Epithelial cell of prostate (primary cell): ENCODE measurements at places on chromosomes 2 and 18.
A peak's percentile ranks its signal among the peaks of the same experiment; 100 is the strongest.

DNA sequence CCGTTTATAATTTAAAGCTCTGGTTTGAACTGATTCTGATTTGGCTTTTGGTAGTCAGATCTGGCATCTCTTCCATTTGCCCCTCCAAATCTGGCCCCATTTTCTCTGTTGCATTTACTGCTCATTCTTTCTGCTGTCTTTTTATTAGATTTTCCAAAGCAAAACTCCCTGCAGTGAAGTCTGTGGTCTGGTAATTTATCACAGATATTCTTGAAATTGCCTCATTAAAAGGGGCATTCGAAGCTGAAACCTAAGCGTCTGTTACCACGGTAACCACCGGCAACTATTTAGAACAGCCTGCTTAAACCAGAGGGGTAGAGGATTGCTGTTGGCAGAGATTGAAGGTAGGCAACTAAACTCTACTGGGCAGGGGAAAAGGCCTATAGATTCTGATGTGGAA is 111.5 kb upstream of the UPP2 start:
- DNase-seq = no peak

- DNase-seq = no peak
Observed at GRCh38 chr18:25137197-25137472, 214.8 kb downstream of the ZNF521 start.

DNA sequence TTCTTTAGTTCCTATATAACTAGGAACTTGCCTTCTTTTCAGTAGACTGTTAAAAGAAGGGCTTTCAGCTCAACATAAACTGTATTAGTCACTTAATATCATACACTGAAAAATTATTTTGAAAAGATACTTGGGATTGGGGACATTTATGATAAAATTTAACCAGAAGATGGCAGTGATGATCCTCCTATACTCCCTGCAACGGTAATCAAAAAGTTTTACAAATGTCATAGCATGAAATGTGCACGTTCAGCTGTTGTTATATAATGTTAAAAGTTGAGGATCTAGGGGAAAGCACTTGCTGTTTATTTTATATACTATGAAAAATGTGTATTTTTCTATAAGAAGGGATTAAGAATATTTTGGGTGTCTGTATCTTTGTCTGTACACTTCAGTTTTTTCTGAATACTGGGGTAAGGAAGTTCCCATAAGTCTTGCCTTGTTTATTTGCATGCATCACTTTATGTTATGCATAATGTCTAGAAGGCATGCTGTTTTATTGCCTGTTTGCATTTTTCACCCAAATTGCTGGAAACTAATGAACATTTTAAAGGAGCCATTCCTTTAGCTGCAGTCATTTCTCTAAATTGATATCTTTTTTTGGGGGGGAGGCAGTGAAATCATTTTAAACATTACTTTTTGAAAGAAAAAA is 19.0 kb downstream of the DYNC1I2 start:
- no peak for DNase-seq

GRCh38 chr18:79588636-79589481 is 90.7 kb upstream of the CTDP1 start:
- no peak for DNase-seq

- DNase-seq = no peak
Observed at GRCh38 chr2:237479747-237480146, 7.3 kb upstream of the MLPH start.

DNA sequence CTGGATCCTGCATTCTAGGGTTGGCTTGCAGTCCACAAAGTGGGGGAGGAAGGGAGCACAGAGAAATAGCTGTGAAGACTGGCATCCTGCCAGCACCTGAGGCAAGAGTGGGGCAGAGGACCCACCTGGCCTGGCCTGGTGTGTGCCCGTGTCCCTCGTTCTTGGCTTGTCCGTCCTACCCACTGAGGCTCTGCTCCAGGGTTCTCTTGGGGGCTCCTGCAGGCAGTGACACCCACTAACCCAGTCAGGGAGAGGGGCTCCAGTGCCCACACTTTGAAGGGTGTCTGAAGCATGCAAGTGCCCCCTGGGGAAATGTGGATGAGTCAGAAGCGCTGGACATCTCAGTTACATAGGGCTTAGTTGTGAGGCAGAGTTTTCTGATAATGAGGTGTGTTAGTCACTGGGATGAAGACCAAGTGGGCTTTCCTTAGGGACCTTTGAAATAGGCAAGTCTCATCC is 79.4 kb downstream of the SLC4A3 start:
- DNase-seq = no peak

DNA sequence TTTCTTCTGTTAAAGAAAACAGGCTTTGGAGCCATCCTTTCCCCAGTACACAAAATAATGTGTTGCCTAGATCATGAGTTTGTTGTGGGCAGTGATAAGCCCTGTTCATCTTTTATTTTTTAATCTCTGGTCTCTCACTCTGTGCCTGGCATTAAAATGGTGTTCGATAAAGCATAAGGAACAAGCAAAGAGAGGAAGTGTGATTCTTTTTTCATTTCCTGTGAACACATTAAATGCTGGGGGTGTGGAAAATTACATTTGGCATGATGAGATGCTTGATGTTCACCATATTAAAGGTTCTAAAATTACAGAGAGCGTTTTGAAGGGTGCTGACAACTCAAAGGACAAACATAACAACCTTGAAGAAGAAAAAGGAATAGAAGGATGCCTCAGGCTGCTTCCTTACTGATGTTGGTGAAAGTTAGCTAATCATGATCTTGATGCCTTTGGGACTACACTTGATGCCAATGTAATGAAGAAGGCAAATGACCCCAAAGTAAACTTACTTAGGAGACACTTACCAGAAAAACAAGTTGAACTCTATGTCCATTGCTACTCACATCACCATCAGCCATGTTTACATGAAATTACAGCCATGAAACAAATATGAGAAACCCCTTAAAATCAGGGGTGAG is 33.0 kb downstream of the TMEFF2 start:
- DNase-seq = no peak

DNA sequence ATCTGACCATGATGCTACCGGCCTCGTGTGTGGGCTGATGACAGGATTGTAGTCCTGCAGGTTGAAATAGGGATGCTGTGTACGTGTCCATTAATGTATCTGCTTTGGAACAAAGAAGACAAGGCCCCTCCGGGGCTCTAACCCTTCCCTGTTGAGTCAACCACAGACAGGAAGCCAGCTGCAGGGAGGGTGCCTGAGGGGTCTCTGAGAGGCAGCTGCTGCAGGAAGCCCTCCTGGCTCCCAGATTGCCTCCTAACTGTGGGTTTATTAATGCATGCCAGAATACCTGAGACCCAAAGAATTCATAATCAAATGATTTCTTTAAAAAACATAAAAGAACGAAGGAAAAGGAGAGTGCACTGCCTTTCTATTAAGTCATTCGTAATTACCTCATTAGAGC is 140.4 kb downstream of the CELF4 start:
- no peak for DNase-seq

DNA sequence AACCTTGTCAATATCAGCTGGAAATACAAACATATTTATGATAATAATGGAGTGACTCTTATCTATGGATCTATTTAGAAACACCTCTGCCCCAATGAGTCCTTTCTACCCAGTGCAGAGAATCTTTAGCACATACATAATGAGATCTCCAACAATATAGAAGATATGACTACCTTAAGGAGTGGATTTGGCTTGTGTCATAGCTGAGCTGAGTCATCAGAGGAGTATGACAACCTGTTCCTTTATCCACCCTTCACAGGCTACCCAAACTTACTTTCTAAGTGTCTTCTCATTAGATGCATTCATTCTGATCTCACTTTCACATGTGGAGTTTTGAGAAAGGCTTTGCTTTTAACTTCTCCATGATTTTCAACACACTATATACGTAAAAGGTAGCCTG is 1218.9 kb downstream of the DSC3 start:
- peak; percentile 22 for DNase-seq

DNA sequence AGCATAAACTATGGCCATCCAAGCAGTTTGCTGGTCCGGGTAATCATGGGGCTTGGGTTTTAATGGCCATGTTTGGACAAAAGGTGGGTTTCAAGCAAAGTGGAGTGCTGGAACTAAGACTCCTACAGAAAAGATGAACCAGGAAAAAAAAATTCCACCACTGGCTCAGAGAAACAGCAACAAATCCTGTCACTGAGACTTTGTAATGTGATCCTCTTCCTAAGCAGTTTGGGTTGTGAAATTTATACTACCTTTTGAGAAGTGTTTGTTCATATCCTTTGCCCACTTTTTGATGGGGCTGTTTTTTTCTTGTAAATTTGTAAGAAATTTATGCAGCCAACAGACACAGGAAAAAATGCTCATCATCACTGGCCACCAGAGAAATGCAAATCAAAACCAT is 40.2 kb downstream of the MRPL33 start:
- DNase-seq = no peak

GRCh38 chr18:4906856-4907255 is 290.2 kb downstream of the AKAIN1 start:
- DNase-seq = no peak

DNA sequence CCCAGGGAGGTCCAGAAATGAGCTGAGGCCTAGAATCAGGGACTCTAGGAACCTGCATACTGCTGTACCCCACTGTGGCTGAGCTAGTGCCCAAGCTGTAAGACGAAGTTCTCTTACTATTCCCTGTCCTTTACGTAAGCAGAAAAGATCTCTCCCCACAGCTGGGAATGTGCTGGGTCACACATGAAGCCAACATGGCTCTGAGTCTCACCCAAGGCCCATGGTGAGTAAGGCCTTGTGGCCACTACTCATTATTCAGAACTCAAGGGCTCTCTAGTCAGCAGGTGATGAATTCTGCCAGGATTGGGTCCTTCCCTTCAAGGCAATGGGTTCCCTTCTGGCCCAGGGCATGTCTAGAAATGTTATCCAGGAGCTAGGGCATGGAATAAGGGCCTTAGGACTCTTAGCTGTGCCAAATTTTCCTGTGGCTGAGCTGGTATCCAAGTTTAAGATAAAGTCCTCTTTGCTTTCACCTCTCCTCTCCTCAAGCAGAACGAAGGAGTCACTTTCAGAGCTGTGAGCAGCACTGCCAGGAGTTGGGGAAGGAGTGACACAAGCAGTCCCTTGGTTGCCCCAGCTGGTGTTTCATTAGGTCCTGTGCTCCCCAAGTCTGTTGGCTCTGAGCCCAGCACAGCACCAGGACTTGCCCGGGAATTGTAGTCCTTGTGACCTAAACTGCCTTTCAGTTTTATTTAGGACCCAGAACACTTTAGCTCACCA is 707.6 kb downstream of the SLC4A3 start:
- DNase-seq = no peak

DNA sequence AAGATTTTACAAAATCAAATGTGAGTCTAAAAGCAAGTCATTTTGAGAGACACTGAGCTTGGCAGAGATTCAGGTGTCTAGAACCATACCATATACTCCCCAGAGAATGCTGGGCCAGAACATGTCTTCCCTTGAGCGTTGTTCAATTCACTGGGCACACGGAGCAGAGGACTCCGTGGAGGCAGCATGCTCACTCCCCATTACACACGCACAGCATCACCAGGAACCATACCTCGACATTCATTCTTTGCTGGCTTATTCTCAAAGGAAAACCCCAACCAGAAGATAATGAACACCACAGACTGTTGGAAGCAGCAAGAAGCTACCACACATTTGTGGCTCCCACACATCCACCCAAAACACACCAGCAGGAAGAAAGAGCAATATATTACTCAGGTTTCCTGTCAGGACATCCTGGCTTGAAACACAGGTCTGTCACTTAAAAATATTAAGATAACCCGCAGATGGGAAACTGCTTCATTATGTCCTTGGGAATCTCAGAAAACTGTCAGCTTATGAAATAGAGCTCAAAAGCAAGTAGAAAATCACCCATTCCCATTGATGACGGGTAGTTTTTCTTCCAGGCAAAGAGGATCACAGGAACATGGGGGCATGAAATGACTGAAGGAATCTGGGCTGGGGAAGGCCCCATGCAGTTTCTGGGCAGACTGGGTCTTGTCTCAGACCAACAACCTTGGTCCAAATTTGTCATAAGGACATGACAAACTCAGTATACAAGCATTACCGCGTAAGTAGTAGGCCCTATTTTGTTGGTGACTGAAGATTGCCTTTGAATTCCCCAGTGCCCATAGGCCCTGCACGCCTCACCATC is 46.4 kb downstream of the PCBP1 start:
- no peak for DNase-seq

GRCh38 chr18:63887424-63887823 is at the start of gene SERPINB2:
Gene SERPINB2 (plus strand): TSS chr18:63887705. CDS start chr18:63891445, 3,740 bp downstream.
- DNase-seq = no peak

GRCh38 chr2:136444323-136444722 is 321.0 kb upstream of the THSD7B start:
- no peak for DNase-seq

DNA sequence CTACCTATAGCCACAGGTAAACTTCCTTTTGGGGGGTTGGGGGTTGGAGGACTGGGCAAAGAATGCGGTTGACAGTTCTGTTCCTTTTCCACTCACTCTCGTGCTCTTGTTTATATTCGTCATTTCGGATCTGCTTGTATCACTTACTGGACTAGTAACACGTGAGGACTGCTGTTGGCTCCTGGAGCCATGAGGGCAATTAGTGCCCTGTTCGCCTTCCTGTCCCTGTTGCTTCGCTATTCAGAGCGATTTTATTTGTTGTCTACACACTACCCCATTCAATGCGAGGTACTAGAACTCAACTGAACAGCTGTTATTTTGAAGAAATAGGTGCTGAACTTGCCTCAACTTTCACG is 1.1 kb downstream of the KCNJ3 start:
- DNase-seq = no peak

DNA sequence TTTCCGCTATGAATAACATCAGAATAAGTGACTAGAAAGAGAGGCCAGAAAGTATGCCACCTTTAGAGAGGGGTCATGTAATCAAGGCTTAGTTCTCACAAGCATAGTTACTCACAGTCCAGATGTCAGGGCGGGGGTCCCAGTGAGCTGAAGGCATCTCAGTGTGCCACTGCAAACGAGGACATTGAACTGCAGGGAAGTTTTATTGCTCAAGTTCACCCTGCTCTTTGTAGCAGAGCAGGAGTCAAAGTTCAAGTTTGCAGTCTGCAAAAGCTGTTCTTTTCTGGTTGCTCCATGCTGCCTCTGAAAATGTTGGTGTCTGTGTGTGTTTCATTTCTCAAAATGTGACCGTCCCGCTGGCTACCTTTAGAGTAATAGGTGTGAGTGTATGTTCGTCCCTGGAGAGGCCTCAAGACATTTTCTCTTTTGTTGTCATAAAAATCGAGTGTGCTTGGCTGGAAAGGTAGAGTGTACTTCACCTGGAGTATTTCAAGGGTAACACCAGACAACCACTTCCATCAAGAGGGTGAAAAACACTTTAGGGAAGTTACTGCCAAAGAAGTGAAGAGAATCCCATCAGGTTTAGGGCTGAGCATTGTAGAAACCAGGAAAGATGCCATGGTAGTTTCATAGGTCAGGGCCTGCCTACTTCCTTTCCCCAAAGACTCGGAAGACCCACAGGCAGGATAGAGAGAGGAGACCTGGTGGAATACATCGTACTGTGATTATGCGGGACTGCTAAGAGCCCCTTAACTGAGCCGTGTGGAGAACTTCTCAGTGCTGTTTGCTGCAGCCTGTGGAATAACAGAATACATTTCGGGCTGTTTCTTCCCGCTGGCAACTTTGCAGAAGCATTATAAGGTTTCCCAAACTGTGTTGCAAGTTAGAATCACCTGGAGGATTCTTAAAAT is 89.9 kb downstream of the LYPD6 start:
- no peak for DNase-seq
